ENCODE measurements at places on chromosomes 6 and 20.

GRCh38 chr20:36273414-36274180, 32.5 kb upstream of the DLGAP4 start:
- no peak for DNase-seq

DNA sequence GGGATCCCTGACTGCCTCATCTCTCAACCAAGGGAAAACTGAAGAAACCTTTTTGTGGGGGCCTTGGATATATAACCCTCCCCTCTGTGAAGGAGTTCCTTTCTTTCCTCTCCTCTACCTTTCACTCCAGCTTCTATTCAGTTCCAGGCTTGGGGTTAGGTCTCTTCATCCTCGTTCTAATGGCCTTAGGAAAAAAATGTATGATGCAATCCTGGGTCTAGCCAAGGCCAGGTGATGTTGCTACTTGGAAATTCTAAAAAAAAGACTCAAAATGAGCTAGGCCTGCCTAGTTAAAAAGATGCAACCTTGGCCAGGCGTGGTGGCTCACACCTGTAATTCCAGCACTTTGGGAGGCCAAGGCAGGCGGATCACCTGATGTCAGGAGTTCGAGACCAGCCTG, 7.6 kb downstream of the ABCC10 start:
- no peak for DNase-seq

DNA sequence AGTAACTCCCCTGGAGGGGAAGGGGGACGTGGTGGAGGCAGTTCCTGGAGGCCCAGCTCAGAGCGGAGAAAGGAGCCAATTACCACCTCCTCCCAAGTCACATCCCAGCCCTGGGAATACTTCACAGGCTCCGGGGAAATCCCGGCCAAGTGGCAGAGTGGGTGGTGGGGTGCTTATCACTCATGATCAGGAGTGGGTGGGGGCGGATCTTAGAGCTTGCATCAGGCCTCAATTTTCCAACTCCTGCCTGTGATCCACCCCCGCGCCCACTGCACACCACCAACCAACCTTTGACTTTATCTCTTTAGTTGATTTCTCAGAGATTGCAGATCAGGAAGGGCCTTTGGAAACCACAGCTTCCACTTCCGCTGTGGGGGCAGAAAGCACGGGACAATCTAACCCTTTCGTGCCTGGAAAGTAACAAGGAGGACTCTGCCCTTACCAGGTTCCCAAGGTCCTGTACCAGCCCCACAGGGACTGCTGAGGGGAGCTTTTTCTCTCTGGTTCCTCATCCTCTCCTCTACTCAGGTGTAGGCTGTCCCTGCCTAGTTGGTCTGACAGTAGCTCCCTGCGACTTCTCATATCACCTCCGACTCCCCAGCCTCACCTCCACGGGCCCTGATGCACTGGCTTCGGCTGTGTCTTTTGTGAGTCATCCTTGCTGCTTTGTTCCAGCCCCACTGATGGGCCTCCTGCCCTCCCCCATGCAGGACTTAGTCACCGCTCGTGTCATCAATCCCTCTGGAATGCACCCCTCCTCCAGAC, 24.9 kb upstream of the IER3 start:
- DNase-seq: peak; percentile 51

- DNase-seq: no peak
Observed at GRCh38 chr20:44477151-44477550, 1.5 kb downstream of the TTPAL start.

- DNase-seq: peak; percentile 28
Observed at GRCh38 chr6:134097114-134097707, 44.8 kb upstream of the SLC2A12 start.

DNA sequence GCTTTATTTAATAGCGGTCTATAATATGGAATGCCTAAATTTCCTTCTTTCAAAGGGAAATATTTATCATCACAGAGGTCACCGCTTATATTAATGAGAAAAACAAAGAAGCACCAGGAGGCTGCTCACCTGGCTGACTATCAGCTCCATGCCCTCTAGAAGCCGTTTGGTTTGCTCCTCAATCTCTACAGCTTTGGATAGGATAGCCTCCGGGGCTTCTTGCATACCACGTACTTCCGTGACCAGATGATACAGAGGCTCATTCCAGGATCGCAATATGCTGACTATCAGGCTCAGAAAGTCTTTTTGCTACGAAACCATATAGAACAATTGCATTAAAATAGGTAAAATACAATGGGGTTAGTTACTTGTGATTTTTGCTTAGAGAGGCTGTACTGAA, 6.8 kb downstream of the PRL start:
- DNase-seq: no peak

DNA sequence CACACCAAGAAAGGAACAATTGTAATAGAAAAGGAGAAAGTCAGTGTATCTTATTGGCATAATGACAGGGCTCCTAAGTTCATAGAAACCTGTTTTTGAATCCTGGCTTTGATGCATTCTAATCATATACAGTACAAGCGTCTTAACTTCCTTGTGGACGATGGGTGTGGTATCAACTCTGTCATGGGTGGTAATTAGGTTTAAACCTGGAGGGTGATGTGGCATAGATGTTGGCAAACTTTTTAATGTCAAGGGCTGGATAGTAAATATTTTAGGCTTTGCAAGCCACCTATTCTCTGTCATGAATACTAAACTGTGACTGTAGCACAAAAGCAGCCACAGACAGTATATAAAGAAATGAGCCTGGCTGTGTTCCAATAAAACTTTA, 138.7 kb upstream of the EDN1 start:
- DNase-seq: no peak

DNA sequence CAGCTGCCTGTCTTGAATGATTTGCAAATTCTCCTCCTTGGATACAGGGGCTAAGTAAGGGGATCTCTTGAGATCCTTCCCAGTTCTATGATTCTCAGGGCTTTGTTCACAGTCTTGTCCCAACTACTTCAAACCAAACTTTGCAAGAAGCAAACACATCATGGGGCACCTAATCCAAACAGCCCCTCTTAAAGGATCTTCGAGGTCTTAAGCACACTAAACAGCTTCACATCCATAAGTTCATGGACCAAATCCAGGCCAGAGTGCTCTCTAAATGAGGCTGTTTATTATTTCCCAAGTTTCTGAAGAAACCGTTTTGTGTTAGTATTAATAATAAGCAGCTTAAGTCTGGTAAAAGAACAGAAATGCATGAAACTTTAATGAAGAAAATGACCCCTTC, 75.2 kb downstream of the KIF6 start:
- no peak for DNase-seq

- no peak for DNase-seq
Observed at GRCh38 chr20:18537651-18538050, 29.6 kb upstream of the SMIM26 start.

DNA sequence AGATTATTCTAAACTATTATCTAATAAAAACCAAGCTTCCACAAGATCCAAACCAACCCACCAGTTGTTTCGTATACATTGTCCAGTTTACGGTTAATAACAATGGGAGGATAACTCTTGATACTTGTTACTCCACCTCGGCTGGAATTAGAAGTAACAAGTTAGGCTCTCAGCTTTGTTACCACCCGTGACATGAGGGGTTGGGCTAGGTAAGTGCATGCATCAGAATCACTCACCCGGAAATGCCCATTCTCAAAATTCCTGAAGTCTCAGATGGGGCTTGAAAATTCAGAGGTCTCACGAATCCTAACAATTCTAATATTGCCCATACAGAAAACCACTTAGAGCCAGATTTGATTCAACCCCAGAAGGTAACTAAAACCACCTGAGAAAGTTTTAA, 27.0 kb upstream of the SERPINB1 start:
- no peak for DNase-seq

DNA sequence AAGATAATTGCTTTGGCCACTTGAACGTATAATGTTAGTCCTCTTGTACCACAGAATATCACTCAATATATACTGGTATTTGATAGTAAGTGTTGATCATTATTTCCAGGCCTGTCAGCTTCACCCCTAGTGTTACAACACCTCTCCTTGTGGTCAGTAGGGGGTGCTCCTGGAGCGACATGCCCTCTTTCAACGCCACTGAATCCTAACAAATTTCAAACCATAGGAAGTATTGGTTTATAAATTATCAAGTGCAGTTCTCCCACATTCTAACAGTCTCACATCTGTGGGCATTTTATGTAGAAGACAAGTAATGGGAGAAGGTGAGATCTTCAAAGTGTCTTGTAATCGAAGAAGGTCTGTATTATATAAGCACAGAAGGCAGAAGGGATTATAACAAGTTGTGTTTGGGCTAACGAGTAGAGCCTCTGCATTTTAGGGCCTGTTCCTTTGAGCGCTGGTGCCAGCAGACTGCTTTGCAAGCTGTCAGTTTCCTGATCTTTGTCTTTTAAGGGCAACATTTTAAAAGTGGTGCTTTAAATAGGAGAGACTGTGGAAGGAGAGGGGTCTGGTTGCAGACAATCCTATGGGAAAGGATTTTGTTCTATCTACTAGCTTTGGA, 57.1 kb upstream of the CEP162 start:
- no peak for DNase-seq

DNA sequence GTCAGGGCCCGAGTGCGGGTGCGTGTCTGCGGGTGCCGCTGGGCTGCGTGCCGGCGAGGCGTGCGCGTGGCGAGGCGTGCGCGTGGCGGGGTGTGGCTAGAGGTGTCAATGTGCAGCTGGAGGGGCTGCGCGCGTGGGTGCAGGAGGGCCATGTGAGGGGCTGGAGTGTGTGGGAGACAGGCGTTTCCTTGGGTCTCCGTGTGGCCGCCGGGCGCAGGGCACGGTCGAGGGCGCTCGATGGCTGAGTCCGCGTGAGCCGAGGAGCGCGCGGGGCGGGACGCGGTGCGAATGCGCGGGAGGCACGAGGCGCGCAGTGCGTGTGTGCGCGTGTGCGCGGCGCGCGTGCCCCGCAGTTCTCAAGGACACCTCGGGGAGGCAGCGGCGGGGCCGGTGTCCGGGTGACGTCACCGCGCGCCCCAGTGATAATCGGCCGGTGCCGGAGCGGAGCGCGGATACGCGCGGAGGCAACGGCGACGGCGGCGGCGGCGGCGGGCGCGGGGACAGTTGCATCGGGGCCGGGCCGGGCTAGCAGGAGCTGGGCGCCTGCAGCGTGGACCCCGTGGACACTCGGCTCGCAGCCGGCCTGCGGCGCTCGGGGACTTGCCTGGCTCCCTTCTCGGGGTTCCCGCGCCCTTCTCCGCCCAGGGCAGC, 38.7 kb downstream of the YTHDF1 start:
- DNase-seq: no peak

DNA sequence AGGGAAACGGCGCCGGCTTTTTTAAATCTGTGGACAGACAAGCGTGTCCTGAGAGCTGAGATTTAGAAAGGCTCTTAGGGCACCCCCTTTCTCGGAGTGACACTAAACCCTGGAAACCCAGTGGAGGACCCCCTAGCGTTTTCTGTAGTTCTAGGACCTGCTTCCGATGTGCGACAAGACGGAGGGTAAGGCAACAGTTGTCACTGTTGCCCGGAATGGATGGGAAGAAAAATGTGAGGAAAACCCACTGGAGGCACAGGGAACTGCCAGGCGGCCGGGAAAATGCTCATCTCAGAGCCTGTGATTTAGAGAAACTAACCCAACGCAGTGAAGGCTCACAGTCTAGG, 551 bp upstream of the ATP5F1E start:
- no peak for DNase-seq

- no peak for DNase-seq
Observed at GRCh38 chr20:39581034-39581433, 618.9 kb downstream of the DHX35 start.

- no peak for DNase-seq
Observed at GRCh38 chr6:131787766-131788712, 19.8 kb upstream of the ENPP1 start.

- DNase-seq: no peak
Observed at GRCh38 chr20:3613821-3614440, 49.3 kb downstream of the GFRA4 start.

GRCh38 chr6:118665011-118665410, 13.6 kb upstream of the CEP85L start:
- DNase-seq: no peak

GRCh38 chr6:43091436-43091991, 15.4 kb downstream of the PTK7 start:
- no peak for DNase-seq

GRCh38 chr6:148533309-148534107, 190.9 kb downstream of the SASH1 start:
- DNase-seq: no peak

- no peak for DNase-seq
Observed at GRCh38 chr6:104640150-104640700, 219.5 kb downstream of the HACE1 start.

DNA sequence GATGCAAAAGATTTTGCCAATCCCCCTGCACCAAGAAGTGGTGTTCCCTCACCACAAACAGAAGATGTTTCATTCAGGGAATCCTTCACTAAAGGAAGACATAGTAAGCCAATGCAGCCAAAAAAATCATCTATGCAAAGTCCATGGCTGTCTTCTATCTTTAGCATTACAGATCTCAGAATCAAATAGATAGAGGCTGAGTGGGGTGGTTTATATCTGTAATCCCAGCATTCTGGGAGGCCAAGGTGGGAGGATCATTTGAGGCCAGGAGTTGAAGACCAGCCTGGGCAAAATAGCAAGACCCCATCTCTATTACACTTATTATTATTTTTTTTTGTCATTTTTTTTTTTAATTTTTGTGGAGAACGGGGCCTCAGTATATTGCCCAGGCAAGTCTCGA, 32.9 kb upstream of the ZNF217 start:
- no peak for DNase-seq

- no peak for DNase-seq
Observed at GRCh38 chr20:40980106-40980827, 48.4 kb upstream of the TOP1 start.

DNA sequence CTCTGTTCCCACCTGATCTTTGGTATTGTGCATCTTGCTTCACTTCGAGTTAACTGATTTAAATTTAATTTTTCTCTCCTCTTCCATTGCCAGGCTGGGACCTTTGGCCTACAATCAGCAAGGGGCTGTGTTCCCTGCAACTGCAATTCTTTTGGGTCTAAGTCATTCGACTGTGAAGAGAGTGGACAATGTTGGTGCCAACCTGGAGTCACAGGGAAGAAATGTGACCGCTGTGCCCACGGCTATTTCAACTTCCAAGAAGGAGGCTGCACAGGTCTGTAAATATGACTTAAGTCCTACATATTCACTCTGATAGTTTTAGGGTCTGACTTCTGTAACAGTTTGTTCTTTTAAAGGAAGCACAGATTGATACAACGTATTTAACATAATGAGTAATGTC, 412.4 kb downstream of the ARHGAP18 start:
- DNase-seq: no peak

- no peak for DNase-seq
Observed at GRCh38 chr20:54172856-54173652, 732 bp downstream of the CYP24A1 start.

DNA sequence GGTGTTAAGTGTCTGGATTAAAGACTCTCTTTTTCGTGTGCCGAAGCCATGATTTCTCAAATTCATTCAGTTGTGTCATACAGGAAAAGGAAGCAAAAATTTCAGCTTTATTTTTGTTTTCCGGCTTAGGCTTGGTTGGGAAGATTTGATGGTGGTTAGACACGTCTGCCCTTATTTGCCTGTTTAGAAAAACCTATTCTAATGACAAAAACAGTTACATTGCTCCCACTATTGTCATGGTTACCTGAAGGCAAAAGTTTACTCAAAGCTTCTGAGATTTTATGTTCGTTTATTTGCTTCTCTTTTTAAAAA, 982 bp downstream of the DNAJC5 start:
- DNase-seq: no peak

Data from stimulated activated CD8-positive, alpha-beta memory T cell treated with anti-CD3 and anti-CD28 coated beads, Interleukin-4, amount 100 ng/mL, for 1 hour (primary cell).